ENCODE measurements at places on chromosomes 2 and 18. TPM values are rescaled to one million over a fixed set of nuclear protein-coding genes. Genes with fewer than 3 reads are reported as not detected.

ADD2 gene
- total RNA-seq, result 0.59 TPM

APOB gene
- total RNA-seq, result not detected

KCNJ3 gene
- 0.91 TPM for total RNA-seq

MAPK4 gene
- total RNA-seq, result 0.29 TPM

DSG3 gene
- not detected for total RNA-seq

SEH1L gene
- 46.6 TPM for total RNA-seq

UGT1A8 gene
- total RNA-seq, result not detected

CFC1 gene
- 0.62 TPM for total RNA-seq

CPO gene
- total RNA-seq, result not detected

UGT1A4 gene
- total RNA-seq, result not detected

GLI2 gene
- 22.2 TPM for total RNA-seq

CGREF1 gene
- 22.9 TPM for total RNA-seq

CMPK2 gene
- total RNA-seq, result 2.9 TPM

ZBTB7C gene
- total RNA-seq, result 1.0 TPM

ATP6V1B1 gene
- 3.7 TPM for total RNA-seq

SRBD1 gene
- 13.1 TPM for total RNA-seq

SEPTIN10 gene
- total RNA-seq, result 181 TPM

PTH2R gene
- total RNA-seq, result 1.7 TPM

GBX2 gene
- not detected for total RNA-seq

FAM237A gene
- not detected for total RNA-seq

MAPRE2 gene
- total RNA-seq, result 7.4 TPM

BMP10 gene
- not detected for total RNA-seq

CIB4 gene
- not detected for total RNA-seq

KLHL29 gene
- total RNA-seq, result 12.4 TPM

HOXD11 gene
- 0.88 TPM for total RNA-seq

ZNF385B gene
- not detected for total RNA-seq

CENPA gene
- total RNA-seq, result not detected

FOXD4L1 gene
- not detected for total RNA-seq

ANKRD30B gene
- total RNA-seq, result not detected

SMIM21 gene
- total RNA-seq, result not detected

EN1 gene
- not detected for total RNA-seq

C2orf72 gene
- total RNA-seq, result not detected

IL1F10 gene
- total RNA-seq, result not detected

CRYBA2 gene
- total RNA-seq, result not detected

PECR gene
- total RNA-seq, result 11.9 TPM

PROKR1 gene
- not detected for total RNA-seq

ANKRD62 gene
- total RNA-seq, result 0.07 TPM

SGPP2 gene
- 8.6 TPM for total RNA-seq

RANBP2 gene
- 31.8 TPM for total RNA-seq

LIPG gene
- total RNA-seq, result not detected

KIF5C gene
- 11.0 TPM for total RNA-seq

IL1RL2 gene
- total RNA-seq, result not detected

NDC80 gene
- total RNA-seq, result 21.2 TPM
